Central memory CD8-positive, alpha-beta T cell (primary cell): ENCODE measurements at places on chromosomes 4 and X.

GRCh38 chr4:40280586-40280985 lies 54.5 kb upstream of the CHRNA9 start:
- DNase-seq = no peak

GRCh38 chr4:76705472-76705871 lies 192.5 kb downstream of the SOWAHB start:
- no peak for DNase-seq

GRCh38 chr4:26813698-26814097 lies 46.9 kb upstream of the STIM2 start:
- no peak for DNase-seq

DNA sequence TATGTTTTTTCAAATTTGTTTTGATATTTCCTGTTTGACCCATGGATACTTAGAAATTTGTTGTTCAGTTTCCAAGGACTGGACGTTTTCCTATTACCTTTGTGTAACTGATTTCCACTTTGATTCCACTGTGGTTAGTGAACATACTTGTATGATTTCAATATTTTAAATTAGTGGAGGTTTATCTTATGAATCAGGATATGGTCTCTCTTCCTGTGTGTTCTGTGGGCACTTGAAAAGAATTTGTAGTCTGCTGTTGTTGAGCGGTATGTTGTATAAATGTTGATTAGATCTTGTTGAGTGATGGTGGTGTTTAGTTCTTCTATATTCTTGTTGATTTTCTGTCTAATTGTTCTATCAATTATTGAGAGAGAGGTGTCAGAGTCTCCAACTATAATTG lies 21.2 kb upstream of the LAMTOR3 start:
- DNase-seq = no peak

GRCh38 chr4:89064848-89065247 lies 7.9 kb upstream of the FAM13A start:
- no peak for DNase-seq

DNA sequence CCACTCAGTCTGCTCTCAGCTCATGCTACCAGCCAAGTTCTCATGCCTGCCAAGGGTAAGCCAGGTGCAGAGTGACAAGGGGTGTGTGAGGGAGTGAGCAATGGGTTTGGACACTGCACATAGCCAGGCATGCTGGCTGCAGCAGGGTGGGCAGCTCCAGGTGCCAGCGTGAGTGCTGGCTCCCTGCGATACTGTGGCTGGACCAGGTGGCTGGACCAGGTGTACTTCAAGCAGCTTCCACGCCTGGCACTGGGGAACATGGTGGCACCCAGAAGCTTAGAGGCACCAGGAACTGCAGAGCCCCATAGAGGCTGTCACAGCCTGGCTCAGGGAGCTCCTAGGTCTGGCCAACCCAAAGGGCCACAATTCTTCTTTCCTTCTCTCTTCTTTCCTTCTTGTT lies 234.9 kb upstream of the GIMD1 start:
- DNase-seq = no peak

DNA sequence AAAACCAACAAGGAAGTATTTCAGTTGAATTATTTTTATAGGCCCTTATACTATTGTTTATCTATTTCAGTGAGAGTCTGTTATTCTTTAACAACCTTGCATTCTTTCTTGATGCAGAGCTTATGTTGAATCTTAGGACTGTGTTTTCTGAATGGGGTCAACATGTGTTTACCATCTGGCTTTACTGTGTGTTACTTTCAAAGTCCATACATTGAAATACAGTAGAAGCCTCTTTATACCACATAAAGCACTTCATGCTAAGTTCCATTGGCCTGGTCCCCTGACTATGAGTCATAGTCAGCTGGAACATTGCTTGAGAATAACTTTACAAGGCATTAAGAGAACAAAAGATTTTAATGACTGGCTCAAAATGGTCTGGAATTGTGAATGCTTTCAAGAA lies 152.6 kb downstream of the GASK1B start:
- no peak for DNase-seq
